AML-193 (cell line): ENCODE measurements at places on chromosomes 3 and 15.

- DNase-seq, result no peak
Measured at GRCh38 chr15:40163657-40164416, 3.0 kb downstream of the BUB1B start.

GRCh38 chr3:61032991-61033390, 218.3 kb downstream of the FHIT start:
- no peak for DNase-seq

GRCh38 chr3:170703121-170703588, 117.3 kb upstream of the SLC7A14 start:
- DNase-seq, result no peak

DNA sequence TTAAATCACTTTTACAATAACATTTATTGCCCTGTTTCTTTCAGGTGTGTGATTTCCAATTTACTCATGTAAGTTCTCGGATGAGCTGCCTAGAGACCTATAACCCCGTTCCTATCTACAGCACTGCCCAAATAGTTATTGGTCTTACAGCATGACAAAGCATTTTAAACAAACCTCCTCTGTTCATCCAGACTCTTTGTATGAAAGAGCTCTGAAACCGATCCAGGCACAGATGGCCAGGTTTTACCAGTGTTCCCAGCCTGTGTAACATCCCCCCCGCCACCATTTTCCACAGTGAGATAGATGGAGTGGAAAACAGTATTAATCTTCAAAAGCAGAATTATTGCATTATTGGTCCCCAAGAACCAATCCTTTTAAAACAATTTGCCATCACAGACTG, 59.0 kb upstream of the SPTSSB start:
- no peak for DNase-seq

DNA sequence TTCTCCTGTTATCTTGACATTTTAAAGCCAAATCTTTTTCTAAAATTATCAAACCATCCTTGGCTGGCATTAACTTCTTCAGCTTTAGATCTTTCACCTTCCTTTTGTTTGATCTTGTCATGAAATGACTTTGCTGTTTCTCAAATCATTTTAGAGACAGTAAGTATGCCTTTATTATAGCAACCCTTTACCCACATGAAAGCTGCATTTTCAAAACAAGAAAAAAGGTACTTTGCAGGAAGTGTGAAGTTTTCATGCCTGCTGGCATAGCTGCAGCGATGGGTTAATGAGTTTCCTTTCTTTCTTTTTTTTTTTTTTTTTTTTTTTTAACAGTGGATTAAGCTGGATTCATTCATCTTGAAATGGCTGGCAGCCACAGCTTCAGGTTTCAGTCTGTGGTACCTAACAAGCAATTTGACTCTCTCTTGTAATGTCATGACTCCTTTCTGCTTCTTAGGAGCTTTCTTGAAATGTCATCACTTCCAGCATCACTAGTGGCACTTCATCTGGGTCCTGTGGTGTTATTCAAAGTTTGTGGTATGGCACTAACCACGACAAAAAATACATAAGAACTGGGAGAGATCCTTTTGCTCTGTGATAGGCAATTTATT, 18.8 kb downstream of the SLC25A26 start:
- DNase-seq, result no peak

GRCh38 chr15:66095871-66096687, 157.5 kb downstream of the MEGF11 start:
- no peak for DNase-seq

DNA sequence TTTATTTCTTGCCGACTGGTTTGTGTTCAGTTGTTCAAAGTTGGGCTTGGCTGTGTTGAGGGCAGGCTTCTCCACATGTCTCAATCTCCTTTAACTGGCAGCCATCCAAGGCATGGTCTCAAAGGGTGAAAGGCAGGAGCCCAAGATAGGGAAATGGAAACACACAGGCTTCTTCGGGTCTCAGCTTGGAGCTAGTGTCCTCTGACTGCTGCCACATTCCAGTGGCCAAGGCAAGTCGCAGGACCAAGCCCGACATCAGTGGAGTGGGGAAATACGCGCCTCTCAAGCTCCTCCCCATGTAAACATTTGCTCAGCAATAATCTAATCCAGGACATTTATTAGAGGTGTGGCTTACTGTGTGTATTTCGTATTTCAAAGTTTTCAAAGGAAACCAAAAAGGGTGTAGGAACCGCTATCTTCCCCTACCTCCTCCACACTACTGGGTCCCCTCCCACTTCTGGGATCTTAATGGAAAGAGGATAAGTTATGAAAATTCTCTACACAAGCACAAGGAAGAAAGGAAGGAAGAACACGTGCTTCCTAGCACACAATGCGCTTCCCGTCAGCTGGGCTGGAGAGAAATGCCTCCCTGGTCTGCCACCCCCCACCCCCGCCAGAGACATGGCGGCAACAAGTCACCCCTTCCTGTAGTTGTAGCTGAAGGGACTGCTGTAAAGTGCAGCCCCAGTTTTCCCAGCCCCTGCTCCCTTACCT, 181.7 kb downstream of the FAM43A start:
- no peak for DNase-seq
